Renal cortex interstitium (tissue), 15 donors: ENCODE measurements at places on chromosomes 3 and 15. TPM values are rescaled to one million over a fixed set of nuclear protein-coding genes. Genes with fewer than 3 reads are reported as not detected.

- DNase-seq = no peak
These were observed 57.7 kb downstream of the BFSP2 start for GRCh38 chr3:133457465-133458067.

BMF gene
- 45.1 TPM for polyA plus RNA-seq

ROPN1 gene
- polyA plus RNA-seq = not detected

WDR73 gene
- polyA plus RNA-seq = 56.1 TPM

CD86 gene
- polyA plus RNA-seq = 1.9 TPM

DNA sequence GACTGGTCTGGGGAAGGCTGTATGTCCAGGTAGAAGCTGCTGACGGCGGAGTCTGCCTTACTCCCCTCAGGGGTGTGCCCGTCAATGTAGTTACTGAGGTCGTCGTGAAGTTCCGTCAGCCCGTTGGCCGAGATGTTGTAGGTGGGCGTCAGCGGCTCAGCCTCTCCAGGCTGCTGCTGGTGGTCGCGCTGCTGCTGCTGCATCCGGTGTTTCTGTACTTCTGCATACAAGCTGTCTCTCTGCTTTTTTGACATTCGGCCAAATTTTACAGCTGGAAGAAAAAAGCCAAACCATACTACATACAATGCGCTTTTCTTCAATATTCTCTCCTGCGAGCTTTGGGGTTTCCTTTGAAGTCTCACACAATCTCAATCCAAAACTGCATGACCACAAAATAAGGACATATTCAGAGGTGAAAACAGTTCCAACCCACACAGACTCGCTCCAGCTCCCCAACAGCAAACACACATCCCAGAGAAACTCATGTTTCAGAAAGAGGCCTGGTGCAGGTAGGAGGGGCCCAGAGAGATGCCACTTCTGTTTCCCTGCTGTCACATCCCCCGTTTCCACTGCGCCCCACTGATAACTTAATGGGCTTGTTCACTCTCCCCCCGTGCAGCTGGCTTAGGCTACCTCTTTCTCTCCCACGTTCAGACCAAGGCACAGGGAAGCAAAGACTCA is 32.5 kb upstream of the ICE2 start:
- DNase-seq = no peak

TNFAIP8L3 gene
- polyA plus RNA-seq = 2.0 TPM

- DNase-seq = no peak
These were observed 20.2 kb downstream of the PAK6 start for GRCh38 chr15:40259021-40259420.

DNA sequence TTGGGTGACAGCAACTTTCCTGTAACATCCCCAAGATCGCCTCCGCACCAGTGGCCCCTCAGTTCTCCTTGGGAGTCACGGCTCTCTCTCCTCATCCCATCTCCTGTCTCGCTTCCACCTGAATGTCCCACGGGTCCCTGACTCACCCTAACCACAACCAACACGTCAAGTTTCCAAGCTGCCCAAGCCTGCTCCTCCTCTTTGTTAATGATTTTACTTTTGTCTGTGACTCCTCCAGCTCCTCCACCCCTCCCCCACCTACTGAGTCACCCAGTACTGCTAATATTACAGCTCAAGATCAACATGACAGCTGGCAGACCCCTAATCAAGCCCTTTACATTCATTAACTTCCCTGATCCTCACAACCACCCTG is 39.3 kb downstream of the BDH1 start:
- no peak for DNase-seq

GRCh38 chr3:154078672-154079071 is 42.5 kb upstream of the ARHGEF26 start:
- no peak for DNase-seq

NR1I2 gene
- 0.84 TPM for polyA plus RNA-seq

DNA sequence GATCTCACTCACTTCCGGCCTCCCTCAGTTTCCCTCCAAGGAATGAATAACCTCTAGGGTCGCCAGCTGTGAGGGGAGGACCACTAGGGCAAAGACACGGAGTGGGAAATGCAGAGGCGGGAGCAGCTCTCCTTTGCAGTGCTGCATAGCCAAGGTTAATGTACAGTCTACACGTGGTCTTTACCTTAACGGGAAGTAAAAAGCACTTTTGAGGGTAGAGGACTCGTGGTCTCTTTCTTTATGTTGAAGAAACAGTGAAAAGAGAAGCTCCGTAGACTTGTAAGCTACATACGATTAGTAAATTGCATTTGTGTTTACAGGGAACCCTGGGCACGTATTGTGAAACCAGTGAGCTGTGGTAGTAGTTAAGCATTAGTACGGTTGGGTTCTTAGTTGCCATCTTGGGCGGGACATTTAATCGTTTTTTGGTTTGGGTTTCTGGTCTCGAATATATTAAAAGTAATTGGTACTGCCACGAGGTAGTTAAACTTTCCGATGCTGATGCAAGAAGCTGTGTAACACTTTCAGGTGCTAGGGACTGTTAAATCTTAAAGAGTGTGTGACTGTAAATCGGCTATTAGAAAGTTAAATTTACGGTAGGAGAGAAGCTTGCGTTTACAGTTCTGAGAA is 828 bp downstream of the U2SURP start:
- DNase-seq = no peak

DNA sequence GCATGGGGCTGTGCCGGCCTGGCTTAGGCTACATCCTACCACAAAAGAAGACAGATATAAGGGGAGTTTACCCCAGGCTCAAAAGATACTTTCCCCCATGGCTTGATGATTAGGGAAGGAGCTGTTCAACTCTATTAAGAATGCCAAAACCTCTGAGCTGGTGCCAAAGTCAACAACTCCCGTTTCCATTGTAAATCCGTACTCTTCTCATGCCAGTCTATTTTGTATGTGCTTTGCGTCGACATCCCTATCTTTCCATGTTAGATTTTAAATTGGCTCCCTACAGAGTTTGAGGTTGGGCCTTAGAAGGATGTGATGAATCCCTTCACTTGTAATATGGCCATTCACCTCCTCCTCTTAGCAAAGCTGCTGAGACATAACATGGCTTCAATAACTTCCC is 46.9 kb downstream of the RLBP1 start:
- no peak for DNase-seq

COL6A5 gene
- 0.04 TPM for polyA plus RNA-seq

GHSR gene
- polyA plus RNA-seq = not detected
